ENCODE measurements at places on chromosomes 13 and 19.

DNA sequence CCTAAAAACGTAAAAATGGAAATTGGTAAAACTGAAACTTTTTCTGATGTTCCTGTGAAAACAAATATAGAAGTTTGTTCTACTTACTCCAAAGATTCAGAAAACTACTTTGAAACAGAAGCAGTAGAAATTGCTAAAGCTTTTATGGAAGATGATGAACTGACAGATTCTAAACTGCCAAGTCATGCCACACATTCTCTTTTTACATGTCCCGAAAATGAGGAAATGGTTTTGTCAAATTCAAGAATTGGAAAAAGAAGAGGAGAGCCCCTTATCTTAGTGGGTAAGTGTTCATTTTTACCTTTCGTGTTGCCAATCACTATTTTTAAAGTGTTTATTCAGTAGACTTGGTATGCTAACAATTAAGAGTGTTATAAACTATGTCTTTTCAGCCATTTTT is 25.6 kb downstream of the BRCA2 start:
- DNase-seq: no peak

DNA sequence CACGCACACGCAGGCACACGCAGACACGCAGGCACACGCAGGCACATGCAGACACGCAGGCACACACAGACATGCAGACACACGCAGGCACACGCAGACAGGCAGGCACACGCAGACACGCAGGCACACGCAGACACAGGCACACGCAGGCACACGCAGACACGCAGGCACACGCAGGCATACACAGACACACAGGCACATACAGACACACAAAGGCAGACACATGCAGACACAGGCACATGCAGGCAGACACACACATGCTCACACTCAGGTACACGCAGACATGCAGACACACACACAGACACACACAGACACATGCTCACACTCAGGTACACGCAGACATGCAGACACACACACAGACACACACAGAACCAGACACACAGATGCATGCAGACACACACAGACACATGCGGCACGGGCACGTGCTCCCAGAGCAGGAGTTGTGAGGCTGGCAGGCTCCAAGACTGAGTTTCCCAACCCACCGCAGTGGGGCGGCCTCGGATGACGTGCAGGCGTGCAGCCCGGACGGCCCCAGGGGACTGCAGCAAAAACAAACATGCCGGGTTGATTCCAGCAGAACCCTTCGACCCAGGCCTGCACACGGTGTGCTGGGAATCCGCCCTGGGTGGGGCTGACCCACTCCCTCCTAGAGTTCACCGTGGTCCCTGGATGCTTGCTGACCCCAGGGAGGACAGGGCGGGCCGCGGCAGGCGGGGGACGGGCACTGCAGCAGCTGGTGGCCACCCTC is 100.0 kb downstream of the GADD45B start:
- no peak for DNase-seq

GRCh38 chr13:31124204-31124603 is 37.5 kb downstream of the HSPH1 start:
- DNase-seq: no peak

GRCh38 chr13:78160793-78161192 is 242.2 kb upstream of the EDNRB start:
- DNase-seq: no peak

DNA sequence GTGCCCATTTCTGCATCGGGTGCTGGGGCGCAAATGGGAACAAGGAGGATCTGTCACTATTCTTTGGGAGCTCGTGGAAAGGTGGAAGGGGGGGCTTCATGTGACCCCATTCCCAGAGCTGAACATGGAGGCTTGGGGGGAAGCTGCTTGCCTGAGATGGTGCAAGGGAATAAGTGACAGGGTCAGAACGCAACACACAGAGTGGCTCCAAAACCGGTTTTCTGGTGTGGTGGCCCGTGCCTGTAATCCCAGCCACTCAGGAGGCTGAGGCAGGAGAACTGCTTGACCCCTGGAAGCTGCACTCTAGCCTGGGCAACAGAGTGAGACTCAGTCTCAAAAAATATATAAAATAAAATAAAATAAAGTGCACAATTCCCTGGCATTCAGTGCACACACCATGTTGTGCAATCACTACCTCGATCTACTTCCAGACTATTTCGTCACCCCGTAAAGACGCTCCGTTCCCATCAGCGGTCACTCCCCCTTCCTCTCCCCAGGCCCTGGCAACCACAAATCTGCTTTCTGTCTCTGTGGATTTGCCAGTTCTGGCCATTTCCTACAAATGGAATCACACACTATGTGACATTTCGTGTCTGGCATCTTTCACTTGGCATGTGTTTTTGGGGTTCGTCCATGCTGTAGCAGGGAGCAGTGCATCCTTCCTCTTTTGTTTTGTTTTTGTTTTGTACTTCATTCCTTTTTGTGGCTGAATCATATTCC is 18.2 kb upstream of the COMP start:
- DNase-seq: no peak

GRCh38 chr19:11478167-11479089 is 2.4 kb downstream of the ELAVL3 start:
- no peak for DNase-seq

DNA sequence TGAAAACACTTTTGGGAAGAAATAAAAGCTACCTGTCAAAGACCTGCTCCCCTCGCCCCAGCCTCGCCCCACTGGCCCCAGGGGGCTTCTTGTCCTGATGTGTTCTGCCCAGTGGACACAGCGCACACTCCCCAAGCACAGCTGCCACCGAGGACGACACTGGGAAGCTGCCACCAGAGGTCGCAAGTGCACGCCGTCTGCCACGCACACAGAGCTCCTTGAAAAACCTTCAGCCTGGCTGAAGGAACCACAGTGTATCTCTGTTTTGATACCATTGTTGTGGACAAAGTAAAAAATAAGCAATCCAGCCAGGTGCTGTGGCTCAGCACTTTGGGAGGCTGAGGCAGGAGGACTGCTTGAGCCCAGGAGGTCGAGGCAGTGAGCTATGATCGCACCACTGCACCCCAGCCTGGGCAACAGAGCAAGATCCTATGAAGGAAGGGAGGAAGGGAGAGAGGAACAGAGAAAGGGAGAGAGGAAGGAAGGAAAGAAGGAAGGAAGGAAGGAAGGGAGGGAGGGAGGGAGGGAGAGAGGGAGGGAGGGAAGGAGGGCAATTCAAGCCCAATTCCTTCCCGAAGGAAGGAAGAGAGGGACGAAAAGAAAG is 57.3 kb downstream of the CEBPG start:
- DNase-seq: peak; percentile 36

DNA sequence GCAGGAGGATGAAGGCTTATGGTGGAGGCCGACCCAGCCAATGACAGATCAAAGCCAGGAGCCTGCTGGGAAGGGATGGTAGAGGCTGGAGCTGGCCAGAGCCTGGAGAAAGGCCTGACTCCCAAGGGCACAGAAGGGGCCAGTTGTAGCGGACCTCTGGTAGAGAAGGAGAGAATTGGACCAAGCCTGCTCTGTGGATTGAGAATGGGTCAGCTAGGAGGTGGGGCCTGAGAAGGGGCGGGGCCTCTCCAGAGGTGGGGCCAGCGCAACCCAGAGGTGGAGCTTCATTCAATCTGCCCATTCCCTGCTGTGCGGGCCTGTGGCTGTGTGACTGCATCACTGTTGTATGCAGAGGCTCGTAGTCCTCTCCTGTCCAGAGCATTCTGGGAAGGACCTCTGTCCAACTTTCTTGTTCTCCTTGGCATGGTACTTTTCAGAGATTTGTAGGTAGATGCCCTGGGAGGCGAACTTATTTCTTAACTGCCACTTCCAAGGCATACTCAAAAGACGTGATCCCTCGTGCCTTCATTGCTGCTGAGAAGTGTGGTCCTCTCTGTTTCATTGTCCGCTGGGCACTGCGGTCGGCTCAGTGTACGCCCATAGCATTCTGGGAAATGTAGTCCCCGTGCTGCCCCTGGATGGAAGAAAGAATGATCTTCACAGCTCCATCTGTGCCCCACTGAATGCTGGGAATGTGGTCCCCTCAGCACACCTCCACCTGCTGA is 6.7 kb downstream of the GRIN2D start:
- no peak for DNase-seq

- DNase-seq: no peak
Observed at GRCh38 chr19:6890401-6890913, 3.1 kb downstream of the ADGRE1 start.
